ENCODE measurements at places on chromosomes 1 and 21.

DNA sequence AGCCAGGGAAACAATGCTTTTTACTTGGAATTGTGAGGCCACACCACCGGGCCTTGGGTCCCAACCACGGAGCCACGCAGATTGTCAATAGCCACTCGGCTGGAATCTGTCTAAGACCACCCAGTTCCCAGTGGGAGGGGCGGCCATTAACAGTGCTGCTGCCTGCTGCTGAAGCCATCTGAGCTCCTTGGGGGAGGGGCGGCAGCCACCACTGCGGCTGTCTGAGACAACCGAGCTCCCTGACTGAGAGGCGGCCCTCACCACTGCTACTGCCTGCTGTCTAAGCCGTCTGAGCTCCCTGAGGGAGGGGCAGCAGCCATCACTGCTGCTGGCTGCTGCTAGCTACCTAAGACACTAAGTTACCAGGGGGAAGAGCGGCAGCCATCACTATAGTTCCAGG lies 64.3 kb downstream of the DMRTA2 start:
- no peak for DNase-seq

DNA sequence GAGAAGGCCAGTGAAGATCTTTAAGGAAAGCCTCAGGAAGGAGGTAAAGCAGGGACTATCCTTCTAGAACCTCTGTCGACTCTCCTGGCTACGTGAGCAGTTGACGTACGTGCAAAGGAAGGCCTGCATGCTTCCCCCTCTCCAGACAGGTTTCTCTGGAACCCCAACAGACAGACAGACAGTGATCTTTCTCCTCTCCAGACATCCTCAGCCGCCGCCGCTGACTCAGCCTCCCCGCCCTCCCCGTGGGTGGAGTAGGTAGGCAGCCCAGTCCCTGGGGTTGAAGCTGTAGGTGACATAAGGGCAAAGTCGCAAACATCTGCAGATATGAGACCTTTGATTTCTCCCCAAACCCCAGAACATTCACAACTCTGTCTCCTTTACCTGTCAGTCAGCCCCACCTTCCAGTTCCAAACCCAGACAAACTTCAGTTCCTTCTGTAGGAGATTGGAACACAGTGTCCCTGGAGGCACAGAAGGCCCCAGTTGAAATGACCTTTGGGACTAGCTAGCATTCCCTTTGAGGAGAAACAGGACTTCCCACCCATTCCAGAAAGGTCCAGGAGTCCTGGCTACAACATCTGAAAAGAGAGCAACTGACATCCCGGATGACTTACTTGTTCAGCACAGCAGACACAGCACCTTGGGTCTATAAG lies 146.0 kb upstream of the JUN start:
- DNase-seq, result no peak

- DNase-seq, result no peak
Measured at GRCh38 chr1:177809819-177810218, 160.0 kb downstream of the SEC16B start.

DNA sequence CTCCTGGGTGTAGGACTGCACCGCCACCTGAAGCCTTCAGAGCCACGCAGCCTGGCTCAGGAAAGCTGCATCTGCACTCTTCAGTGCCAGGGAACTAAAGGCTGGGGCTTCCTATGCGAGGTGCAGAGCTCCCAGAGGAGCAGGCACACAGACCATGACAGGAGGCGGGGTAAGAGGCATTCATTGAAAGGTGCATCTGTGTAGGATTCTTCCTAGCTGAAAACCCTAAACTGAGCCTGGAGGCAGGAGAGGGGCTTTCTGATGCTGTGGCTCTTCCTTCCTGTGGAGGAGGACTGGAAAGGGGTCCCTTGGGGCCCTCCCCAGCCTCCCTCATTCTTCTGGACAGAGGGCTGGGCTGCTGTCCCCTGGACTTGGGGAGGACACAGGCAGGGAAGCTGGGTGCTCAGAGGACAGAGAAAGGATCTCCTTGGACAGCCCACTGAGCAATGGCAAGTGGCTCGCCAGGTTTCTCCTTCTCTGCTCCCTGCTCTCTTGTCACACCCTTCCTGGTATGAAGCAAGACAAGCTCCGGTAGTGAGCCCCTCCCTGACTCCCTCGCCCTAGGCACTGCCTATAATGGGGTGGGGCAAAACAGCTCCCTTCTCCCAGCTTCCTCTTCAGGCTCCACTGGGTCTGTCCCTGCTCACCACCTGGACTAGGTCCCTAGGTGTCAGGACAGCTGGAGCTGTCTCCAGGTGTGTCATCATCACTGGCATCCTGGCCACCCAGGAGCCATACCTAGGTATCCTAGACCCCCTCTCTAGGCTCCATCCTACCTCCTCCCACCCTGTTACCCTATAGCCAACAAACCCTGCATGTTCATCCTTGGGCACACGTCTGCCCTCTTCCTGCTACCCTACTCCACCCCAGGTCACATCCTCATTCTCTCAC lies 20.0 kb downstream of the S100A6 start:
- DNase-seq, result no peak

- no peak for DNase-seq
Measured at GRCh38 chr1:167627615-167627864, 2.5 kb upstream of the RCSD1 start.

- no peak for DNase-seq
Measured at GRCh38 chr21:45987121-45987711, 5.6 kb downstream of the COL6A1 start.

DNA sequence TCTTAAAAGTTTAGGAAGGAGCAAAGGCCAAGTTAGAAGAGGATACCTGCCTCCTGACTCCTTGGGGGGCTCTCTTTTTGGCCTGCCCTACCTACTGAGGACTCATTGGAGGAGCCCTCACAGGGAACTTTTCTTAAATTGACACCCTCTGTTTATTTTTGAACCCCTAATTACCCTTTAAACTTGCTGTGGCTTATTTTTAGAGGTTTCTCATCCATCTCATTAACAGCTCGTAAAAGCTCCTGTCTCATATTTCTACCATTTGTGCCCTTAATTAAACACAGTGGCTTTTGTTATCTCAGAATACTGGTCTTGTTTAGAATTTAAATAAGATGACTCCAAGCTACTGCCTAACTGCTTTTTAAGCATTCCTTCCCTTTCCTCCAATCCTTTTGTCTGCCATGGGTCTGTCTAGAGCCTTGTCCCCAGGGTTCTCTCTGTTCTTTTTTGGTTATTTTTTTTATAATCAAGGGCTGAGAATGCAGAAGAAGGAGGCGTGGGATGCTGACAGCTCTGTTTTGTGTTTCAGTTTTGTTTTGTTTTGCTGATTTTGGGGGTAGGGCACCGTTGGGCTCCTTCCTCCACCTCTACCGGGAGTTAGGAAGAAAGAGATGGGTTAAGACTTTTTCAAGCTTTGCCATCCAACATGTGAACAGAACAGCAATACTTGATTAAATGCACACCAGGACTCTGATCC lies 78.0 kb downstream of the SYT6 start:
- no peak for DNase-seq

- DNase-seq, result no peak
Measured at GRCh38 chr1:211588711-211589110, 9.8 kb upstream of the SLC30A1 start.

GRCh38 chr1:85617633-85618100 lies 37.1 kb downstream of the CCN1 start:
- no peak for DNase-seq

GRCh38 chr1:116878804-116879477 lies 30.8 kb upstream of the PTGFRN start:
- peak; percentile 63 for DNase-seq

- DNase-seq, result no peak
Measured at GRCh38 chr1:233364695-233365539, 37.4 kb downstream of the MAP3K21 start.

DNA sequence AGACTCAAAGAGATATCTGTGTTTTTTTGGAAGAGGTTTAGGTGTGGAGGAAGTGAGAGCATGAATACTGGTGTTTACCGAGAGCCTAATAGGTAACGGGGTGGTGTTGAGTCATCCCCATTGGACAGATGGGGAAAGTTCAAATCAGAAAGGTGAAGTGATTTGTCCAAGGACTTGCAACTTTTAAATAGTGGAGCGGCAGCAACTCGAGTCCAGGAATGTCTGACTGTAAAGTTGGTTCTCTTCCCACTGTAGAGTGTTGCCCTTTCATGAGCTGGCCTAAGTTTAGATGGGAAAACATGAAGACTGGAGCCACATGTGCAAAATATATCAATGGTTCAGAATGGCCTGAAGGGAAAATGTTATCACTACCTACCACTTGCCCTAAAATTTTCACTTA lies 125.7 kb downstream of the LYPLAL1 start:
- no peak for DNase-seq

DNA sequence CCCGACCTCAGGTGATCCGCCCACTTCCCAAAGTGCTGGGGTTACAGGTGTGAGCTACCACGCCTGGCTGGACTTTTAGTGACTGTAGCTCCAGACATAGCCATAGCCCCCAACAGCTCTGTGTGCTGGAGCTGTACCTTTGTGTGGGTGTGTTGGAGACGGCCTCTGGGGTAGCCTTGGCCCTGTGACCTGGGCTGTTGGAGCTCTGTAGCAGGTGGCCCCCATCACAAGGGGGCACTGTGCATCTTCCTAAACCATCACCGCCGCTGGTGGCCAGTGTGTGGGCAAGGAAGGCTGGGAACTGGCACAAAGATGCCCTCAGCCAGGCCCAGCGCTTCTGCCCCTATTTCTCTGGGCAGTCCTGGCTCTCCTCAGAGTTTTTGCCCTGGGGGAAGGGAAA lies 38.4 kb upstream of the FOXO6 start:
- peak; percentile 58 for DNase-seq

- DNase-seq, result peak; percentile 65
Measured at GRCh38 chr1:81254560-81254959, 546.2 kb upstream of the ADGRL2 start.

DNA sequence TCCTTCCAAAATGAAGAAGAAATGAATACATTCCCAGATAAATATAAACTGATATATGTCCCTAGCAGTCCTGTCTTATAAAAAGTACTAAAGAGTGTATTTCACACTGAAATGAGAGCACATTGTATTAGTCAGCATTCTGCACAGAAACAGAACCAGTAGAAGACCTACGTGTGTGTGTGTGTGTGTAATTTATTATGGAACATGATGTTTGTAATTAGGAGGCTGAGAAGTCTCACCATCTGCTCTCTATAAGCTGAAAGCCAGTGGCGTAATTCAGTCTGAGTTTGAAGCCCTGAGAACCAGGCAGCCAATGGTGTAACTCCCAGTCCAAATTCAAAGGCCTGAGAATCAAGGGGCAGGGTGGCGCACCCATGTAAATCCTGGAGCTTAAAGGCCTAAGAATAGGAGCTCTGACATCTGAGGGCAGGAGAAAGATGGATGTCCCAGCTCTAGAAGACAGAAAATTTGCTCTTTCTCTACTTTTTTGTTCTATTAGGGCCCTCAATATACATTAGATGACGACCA lies 146.5 kb upstream of the LYPLAL1 start:
- DNase-seq, result no peak

- no peak for DNase-seq
Measured at GRCh38 chr1:159594625-159595405, 7.2 kb downstream of the APCS start.

DNA sequence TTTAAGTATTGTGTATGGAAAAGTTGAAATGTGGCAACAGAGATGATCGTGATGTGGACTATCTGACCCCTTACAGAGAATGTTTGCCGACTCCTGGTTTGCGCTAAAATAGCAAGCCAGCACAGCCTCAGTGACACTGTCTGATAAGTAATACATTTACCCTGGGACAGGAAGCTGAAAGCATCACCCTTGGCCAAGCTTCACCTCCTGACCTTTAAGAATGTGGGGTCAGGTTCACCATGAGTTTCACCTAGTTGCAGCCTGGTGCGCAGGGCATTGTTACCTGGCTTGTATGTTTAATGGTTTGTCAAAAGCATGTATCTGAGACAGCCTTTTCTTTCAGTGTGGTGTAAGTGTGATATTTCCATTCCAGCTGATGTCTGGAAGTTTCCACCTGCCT lies 29.2 kb downstream of the TRAF5 start:
- no peak for DNase-seq

GRCh38 chr1:237324226-237324625 lies 282.2 kb downstream of the RYR2 start:
- DNase-seq, result no peak

GRCh38 chr1:183995322-183996039 lies 42.0 kb downstream of the COLGALT2 start:
- DNase-seq, result no peak

GRCh38 chr1:106754957-106755356 lies 301.5 kb upstream of the PRMT6 start:
- DNase-seq, result no peak

- no peak for DNase-seq
Measured at GRCh38 chr1:162087111-162087510, 17.6 kb downstream of the NOS1AP start.

DNA sequence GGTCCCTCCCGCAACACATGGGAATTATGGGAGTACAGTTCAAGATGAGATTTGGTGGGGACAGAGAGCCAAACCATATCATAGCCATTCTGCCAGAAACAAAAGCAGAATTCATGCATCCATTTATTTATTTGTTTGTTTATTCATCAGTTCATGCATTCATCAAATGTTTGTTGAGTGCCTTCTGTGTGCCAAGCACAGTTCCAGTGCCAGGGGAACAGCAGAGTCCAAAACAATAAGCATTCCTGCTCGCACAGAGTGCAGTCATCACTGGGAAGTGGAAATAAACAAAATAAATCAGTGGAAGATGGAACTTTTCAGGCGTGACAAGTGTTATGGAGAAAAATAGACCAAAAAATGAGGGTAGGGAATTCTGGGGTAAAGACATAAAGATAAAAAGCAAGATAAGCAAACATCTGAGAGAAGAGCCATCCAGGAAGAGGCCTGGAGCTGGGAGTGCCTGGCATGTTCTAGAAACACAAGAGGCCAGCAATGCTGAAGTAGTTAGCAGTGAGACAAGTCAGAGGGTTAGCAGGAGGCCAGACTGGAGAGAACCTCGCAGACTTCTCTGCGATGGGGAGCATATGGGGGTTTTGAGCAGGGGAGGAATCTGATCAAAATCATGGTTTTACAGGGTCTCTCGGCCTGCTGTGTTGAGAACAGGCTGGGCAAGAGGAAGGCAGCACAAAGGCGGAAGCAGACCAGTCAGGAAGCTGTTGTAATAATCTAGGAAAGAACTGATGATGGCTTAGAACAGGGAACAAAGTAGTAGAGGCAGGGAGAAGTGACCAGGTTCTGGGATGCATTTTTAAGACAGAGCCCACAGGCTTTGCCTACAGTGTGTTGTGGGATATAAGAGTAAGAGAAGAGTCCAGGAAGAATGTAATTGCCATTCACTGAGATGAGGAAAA lies 113.2 kb downstream of the GLUL start:
- no peak for DNase-seq

GRCh38 chr1:242128951-242129502 lies 130.1 kb upstream of the MAP1LC3C start:
- DNase-seq, result peak; percentile 74

GRCh38 chr1:236064674-236065508 lies at the start of gene NID1:
Gene NID1, minus strand, starts transcription at chr1:236065090. Its CDS starts 11 bp downstream, at chr1:236065079.
- peak; percentile 90 for DNase-seq

DNA sequence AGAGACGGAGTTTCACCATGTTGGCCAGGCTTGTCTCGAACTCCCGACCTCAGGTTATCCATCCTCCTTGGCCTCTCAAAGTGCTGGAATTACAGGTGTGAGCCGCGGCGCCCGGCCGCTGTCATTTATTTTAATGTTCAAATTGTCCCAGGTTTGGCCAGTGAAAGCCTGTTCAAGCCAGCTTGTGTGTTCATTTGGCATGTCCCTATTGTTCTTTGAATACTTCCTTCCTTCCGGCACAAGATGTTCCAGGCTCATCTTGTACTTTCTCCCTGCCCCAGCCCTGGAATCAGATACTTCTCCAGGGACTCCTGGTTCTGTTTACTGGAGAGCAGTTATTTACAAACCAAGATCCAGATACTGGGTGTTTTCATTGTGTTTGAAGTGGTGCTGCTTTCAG lies 37.0 kb downstream of the ZBTB8B start:
- DNase-seq, result no peak

- DNase-seq, result no peak
Measured at GRCh38 chr1:26994787-26995517, 1.5 kb downstream of the TRNP1 start.

- no peak for DNase-seq
Measured at GRCh38 chr1:41681331-41682098, 197.0 kb upstream of the EDN2 start.

Data from HEK293T (cell line).